SK-N-DZ (cell line): ENCODE measurements at places on chromosomes 2 and 18.

GRCh38 chr2:37769551-37769950 is 98.1 kb upstream of the CDC42EP3 start:
- no peak for DNase-seq

- DNase-seq, result no peak
Observed at GRCh38 chr2:1663621-1664020, 80.7 kb downstream of the PXDN start.

DNA sequence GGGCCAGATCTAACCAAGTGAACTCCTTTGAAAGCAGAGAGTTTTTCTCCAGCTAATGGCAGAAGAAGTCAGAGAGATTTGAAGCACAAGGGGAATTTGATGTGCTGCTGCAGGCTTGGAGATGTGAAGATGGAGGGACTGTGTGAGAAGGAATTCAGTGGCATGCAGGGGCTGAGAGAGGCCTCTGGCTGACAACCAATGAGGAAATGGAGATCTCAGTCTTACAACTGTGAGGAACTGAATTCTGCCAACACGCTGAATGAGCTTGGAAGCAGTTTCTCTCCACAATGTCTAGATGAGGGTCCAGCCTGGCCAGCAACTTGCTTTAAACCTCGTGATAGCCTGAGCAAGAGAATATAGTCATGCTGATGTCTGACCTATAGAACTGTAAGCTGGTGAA is 224.1 kb upstream of the DPP10 start:
- no peak for DNase-seq

GRCh38 chr2:75539955-75540716 is 20.6 kb downstream of the EVA1A start:
- no peak for DNase-seq

DNA sequence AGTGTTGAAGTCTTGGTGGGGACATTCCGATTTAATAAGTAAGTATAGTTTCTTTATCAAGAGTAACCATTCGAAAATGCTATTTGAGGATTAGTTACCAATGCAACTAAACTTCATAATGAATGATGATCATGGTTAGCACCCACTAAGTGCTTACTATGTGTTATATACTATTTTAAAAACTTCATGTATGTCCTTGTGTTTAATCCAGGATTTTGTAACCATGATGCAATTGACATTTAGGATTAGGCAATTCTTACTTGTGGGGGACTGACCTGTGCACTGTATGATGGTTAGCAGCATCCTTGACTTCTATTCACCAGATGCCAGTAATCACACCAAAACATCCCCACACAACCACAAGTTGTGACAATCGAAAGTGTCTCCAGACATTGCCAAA is 859.9 kb upstream of the FSHR start:
- DNase-seq, result no peak

- no peak for DNase-seq
Observed at GRCh38 chr18:68532328-68532885, 182.5 kb downstream of the TMX3 start.

DNA sequence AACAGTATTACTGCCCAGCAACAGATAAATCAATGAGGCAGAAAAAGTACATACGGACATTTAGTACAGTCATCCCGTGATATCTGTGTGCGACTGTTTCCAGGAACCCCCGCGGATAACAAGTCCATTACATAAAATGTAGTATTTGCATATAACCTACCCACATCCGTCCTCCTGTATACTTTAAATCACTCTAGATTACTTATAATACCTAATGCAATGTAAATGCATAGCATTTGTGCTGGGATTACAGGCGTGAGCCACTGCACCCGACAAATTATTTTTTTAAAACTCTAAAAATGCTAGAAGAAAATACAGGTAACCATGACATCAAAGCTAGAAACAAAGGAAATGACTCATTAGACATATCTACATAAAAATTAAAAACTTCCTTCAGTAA is 91.6 kb downstream of the FAM161A start:
- DNase-seq, result no peak

DNA sequence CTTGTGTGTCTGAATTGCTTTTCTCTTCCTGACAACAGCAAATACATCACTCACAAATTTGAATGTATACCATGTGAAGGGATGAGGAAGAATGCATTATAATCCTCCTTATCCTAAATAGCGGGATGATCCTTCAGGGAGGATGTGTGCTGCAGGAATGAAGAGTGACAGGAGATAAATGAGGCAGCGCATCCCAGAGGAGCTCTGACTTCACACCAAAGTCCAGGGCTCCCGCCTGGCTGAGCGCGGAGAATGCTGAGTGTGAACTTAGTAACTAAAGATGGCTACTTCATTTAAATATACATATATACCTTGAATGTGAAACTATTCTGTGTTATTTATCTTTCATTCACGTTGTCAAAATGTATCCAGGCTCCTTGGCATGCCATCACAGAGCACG is 145.2 kb upstream of the TPO start:
- DNase-seq, result no peak

DNA sequence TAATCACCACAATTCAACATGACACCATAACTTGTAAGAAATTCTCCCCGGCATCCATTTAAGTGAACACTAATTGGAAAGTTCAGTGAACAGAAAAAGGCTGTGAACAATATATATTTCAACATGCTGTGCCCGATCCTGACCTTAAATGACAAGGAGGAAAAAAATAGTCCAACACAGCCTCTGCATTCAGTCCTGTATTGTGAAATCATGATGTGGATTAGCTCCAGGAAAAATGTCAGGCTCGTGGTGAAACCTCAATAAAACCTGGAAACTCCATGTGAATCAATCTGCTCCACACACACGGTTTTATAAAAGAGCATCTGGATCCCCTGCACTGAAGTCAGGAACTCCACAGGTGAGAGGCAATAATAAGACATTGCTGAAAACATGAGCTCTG is 145.4 kb upstream of the SPOPL start:
- DNase-seq, result no peak

DNA sequence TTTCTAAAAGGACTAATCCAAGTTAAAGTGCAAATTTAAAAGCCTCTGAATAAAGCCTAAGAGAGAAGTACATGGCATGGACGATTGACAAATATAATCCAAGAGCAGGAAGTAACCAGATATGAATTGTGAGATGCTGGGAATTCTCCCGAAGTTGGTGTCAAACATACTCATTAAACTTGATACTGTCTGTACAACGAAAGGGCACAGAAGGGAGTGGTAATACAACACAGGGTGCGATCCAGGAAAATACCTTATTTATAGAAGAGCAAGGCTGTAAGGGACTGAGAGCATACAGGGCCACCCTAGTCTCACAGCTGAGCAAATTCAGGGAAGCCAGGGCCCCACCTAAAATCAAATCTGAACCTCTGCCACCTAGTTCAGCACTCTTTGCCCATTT is 41.6 kb downstream of the SEMA4F start:
- DNase-seq, result no peak

GRCh38 chr2:218852911-218853667 is 6.5 kb upstream of the WNT6 start:
- DNase-seq, result peak; percentile 69

DNA sequence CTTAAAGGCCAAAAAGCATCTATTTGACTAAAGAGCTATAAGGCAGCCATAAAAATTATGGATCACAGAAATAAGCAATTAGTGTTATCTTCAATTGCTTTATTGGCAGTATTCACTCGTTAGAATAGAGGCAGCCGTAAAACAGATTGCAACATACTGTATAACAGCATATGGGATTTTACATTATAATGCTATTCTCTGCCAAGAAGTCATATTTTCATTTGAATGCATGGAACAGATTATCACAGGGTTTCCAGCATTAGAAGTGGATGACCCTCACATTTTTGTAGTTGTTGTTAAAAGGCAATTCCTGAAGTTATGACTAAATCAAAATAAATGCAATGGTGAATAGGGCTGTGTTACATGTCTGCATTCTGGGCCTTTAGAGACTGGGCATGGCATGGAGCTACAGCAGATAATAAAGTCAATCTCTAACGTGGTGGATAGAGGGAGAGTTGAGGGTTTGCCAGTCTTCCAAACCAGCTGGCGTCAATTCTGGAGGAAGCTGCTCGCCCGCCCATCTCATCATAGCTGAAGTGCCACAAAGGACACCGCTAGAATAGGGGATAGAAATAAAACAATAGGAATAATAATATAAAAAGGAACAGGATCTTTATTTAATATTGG is 155.4 kb upstream of the VRK2 start:
- no peak for DNase-seq

DNA sequence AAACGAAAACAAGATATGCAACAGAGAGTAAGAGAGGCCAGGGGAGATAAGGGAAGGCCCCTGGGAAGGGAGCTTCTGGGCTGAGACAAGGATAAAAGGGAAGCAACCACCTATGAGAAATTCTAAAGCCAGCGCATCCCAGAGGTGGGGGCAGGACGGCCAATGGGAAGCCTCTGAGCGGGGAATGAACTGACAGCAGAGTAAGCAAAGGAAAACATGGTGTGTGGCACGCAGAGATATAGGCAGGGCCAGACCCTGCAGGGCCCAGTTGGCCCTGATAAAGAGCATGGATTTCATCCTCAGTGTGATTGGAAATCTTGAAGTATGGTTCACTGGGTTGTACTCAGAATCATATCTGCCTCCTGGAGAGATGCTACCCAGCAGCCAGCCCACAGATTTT is 78.7 kb downstream of the IRS1 start:
- DNase-seq, result peak; percentile 10

DNA sequence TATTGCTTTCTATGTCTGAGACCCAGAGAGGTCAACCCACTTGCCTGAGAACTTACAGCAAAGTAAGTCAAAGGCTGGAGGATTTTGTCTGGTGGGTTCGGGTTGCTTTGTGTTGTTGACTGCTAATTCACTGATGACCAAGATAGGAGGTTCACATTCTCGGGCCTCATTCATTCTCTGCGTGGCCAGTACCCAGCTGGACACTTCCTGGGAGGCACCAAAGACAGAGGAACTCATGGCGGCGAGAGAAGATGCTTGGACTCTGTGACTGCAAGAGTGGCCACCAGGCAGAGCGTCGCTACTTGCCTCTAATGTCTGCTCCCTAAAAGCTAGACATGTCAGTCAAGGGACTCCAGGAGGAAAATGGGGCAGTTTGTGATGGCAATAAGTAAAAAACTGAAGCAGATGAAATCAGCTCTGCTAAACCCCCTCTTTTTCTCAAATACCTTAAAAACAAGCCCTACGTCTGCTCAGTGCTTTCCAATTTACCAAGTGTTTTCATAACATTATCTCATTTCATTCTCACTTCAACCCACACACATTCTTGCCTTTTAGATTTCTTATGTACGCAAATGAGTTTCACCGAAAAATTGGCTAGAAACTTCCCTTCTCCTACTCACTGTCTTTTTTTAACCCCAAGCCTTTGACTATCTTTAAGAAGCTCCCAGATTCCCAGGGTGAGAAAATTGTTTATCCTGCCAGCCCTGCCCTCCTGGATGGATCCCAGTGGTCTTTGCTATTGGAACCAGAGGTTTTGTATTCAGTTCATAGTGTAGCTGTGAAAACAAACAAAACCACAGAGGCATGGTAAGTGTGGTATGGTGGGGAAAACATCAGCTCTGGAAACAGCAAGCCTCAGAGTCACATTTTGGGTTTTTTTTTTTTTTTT is 4.9 kb upstream of the LBH start:
- DNase-seq, result no peak

GRCh38 chr2:55618275-55619055 is 1.0 kb upstream of the PPP4R3B start:
- DNase-seq, result peak; percentile 64

GRCh38 chr2:113258471-113259147 is 20.1 kb downstream of the PAX8 start:
- DNase-seq, result no peak

GRCh38 chr2:149828520-149829210 is 241.1 kb upstream of the MMADHC start:
- peak; percentile 97 for DNase-seq

DNA sequence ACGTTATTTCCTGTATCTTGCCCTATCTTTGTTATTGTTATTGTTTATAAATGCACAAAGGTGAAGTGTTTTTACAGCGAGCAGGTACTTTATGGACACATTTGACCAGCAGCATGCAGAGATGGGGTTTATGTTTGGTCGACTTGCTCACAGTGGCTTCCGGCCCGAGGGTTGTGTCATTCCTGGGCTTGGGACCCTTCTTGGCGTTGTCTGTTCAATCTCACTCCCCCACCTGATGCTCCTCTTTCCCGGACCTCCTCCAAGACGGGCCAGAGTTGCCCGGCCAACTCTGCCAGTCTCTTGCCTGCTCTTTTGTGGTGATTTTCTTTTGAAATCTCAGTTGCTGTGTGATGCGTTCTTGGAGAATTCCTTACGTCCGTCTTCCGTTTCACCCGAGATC is 153.9 kb downstream of the TWIST2 start:
- DNase-seq, result no peak

GRCh38 chr2:172021955-172022354 is 22.2 kb downstream of the METAP1D start:
- DNase-seq, result peak; percentile 20

- no peak for DNase-seq
Observed at GRCh38 chr2:179265082-179265510, 464 bp upstream of the SESTD1 start.

DNA sequence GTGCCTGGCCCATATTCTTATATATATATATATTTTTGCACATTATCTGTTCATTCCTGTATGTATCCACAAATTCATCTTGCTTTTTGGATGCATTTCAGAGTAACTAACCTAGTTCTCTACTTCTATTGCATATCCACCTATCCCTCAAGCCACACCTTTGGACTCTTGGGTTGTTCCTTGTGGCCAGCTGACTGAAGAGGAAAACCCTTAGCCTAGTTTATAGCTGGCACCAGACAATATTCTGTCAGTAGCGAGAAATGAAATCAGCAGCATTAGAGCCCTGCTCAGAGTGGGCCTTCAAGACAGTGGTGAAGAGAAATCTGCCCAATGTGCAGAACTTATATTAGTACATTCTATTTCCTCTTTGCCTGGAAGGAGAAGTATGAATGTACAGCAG is 19.6 kb upstream of the ALMS1 start:
- DNase-seq, result no peak

DNA sequence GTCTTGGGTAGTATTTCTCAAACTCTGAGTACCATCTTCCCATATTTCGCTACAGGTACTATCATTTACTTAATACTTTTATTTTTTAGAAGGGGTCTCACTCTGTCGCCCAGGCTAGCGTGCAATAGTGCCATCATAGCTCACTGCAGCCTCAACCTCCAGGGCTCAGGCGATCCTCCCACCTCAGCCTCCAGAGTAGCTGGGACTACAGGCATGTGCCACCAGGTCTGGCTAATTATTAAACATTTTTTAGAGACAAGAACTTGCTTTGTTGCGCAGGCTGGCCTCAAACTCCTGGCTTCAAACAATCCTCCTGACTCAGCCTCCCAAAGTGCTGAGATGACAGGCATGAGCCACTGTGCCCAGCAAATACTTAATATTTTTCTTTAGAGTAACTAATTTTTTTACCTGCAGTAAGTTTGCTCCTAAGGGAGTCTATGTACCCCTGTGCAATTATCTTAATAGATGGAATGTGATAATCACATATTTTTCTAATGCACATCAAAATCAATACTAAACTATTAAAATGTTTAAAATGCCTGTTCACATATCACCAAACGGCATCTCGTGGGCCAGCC is 100.6 kb upstream of the ST3GAL5 start:
- DNase-seq, result no peak

DNA sequence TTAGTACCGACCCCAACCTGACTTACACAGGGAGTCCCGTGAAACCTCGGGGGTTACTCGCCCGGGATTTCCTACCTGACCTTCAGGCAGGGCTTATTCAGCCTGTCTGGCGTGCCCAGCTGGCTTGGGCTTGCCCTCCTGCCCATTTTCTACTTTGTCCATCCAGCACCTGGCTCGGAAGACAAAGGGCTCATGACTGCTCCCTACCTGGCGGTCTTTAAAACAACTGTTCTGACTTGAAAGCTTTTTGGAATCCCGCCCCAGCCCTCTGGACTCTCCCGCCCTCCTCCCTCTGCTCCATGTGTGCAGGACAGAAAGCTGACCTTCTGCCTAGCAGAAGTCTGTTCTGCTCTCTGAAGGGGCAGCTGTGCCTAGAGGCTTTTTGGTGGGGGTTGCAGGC is 43.1 kb downstream of the ACKR3 start:
- no peak for DNase-seq
